Stomach (tissue), 19 donors: ENCODE measurements at places on chromosomes 16 and 17. TPM values are rescaled to one million over a fixed set of nuclear protein-coding genes. Genes with fewer than 3 reads are reported as not detected.

DNA sequence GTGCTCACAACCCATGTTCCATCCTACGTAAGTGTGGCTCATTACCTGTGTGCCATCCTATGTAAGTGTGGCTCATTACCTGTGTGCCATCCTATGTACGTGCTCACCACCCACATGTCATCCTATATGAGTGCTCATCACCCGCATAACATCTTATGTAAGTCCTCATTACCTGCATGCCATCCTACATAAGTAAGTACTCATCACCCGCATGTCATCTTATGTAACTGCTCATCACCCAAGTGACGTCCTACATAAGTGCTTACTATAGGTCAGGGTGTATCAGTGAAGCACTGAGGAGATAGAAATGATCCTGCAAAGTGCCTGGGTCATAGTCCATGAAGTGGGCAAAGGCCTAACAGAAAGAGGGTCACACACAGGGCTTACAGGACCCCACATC lies 93.1 kb downstream of the AXIN2 start:
- DNase-seq = no peak

The SMIM22 gene
- polyA plus RNA-seq = 481 TPM

The GPR139 gene
- not detected for polyA plus RNA-seq

GRCh38 chr16:80056324-80056723 lies 455.8 kb upstream of the MAF start:
- peak; percentile 32 for DNase-seq

GRCh38 chr16:57513371-57514102 lies 22.8 kb downstream of the CCDC102A start:
- DNase-seq = no peak

DNA sequence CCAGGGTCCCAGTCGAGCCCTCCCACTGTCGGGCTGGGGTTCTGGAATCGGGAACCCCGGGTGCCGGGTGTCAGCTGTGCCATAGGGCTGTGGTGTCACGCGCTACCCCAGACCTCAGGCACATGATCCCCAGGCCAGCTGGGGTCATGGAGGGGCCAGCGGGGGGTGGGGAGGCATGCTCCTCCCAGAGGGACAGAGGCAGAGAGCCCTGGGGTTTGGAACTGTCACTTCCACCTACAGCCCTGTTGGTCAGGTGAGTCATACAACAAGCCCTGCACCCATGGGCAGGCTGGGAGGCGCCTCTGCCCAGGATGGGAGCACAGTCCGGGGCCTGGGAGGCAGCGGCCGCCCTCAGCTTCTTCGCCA lies 63.0 kb downstream of the BAIAP2 start:
- no peak for DNase-seq
